ENCODE measurements at places on chromosomes 11 and 22. TPM values are rescaled to one million over a fixed set of nuclear protein-coding genes. Genes with fewer than 3 reads are reported as not detected.

DNA sequence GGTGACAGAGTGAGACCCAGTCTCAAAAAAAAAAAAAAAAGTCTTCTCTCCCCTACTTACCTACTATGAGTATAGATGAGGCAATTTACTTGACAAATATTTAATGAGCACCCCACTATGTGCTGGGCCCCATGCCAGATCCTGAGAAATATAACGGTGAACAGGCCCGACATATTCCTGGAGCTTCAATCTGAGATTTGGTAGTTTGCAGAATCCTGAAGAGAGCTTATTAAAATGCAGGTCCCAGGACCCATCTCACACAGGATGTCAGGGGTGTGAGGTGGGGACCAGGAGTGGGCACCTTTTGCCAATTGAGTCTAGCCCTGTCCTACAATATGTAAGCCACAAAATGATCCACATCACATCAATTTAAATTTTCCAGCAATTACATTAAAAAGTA lies 44.0 kb downstream of the KCNJ4 start:
- DNase-seq = no peak

- no peak for DNase-seq
Measured at GRCh38 chr11:1549338-1550330, 22.4 kb downstream of the DUSP8 start.

- DNase-seq = no peak
Measured at GRCh38 chr22:45885941-45886395, 91.0 kb downstream of the WNT7B start.

GRCh38 chr11:2513441-2513840 lies 68.6 kb downstream of the KCNQ1 start:
- no peak for DNase-seq

GRCh38 chr11:638631-639331 lies 1.7 kb downstream of the DRD4 start:
- DNase-seq = no peak

The HIPK3 gene
- polyA plus RNA-seq = 46.1 TPM

DNA sequence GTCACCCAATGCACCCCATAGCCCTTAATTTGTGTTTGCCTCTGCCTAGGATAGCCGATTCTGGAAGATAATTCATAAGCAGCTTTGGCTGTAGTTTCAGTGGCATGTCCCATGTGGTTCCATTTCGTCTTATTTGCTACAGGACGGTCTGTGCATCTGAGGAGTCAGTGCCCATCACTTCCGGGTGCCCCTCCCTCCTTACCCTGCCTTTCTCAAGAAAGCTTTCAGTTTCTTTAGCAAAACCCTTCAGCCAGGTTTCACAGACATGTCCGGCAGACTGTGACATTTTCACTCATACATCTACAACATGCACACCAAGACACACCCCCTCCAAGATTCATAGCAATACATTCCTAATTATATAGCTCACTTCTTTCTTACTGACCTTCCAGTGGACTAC lies 14.3 kb downstream of the TP53AIP1 start:
- DNase-seq = no peak

The FREY1 gene
- polyA plus RNA-seq = 0.32 TPM

- no peak for DNase-seq
Measured at GRCh38 chr11:10267821-10268220, 26.2 kb downstream of the SBF2 start.

- DNase-seq = no peak
Measured at GRCh38 chr11:43523632-43524031, 156.9 kb upstream of the HSD17B12 start.

DNA sequence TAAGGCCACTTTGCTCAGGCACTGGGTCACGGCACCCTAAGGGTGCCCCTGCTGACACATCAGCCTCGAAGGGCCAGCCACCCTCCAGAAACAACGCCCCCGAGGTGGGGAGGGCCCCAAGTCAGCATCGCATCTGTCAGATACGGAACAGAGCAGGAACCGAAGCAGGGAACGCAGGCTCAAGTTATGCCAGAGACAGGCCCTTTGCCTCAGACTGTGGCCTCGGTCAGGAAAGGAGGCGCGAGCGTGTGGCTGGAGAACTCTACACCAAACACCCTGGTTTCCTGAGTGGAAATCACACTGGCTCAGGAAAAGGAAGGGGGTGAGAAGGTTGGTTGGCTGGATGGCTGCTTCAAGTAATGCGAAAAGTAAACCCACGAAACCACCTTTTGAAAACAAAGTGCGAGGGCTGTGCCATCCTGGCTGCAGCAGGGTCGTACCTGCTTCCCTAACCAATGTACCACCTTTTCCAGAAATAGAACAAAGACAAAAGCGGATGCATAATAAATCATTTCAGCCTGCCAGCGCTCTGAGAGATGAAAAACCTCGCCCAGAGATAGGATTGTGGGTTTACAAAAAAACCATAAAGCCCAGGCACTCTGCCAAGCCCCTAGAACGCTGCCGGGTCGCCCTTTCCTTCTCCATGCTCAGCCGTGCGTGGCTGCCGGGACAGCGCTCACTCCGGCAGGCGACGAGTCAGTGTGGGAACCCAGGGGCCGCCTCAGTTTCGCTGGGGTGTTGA lies 38.6 kb downstream of the TRMU start:
- no peak for DNase-seq

The ARRB1 gene
- 62.8 TPM for polyA plus RNA-seq

The OR8G1 gene
- polyA plus RNA-seq = not detected

DNA sequence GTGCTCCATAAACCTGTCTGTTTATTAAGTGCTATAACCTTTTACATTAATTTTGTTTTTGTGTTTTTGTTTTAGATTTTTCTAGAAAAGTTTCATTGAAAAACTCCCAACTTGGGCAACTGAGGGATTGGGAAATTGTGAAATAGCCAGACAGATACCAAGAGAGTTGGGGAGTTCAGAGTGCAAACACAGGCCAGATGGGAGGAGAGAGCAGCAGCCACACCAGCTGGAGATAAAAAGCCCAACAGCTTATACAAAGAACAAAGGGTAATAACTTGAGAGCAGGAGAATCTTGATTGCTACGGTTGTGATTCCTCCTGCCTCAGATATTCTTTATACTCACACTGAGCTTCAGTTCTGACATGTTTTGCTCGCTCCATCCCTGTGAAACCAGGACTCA lies 1642.2 kb downstream of the LRRC4C start:
- DNase-seq = peak; percentile 8

The DEFB131B gene
- 3.6 TPM for polyA plus RNA-seq
